ENCODE measurements at places on chromosomes 4 and X. TPM values are rescaled to one million over a fixed set of nuclear protein-coding genes. Genes with fewer than 3 reads are reported as not detected.

PRR27 gene
- not detected for polyA plus RNA-seq

CCSER1 gene
- polyA plus RNA-seq = 16.7 TPM

SRPK3 gene
- polyA plus RNA-seq = 1.7 TPM

VSIG1 gene
- polyA plus RNA-seq = 0.50 TPM

FHDC1 gene
- 4.4 TPM for polyA plus RNA-seq

C1QTNF7 gene
- polyA plus RNA-seq = 8.0 TPM

GRCh38 chrX:11244636-11245035 is 48.6 kb upstream of the AMELX start:
- no peak for DNase-seq

- no peak for DNase-seq
Measured at GRCh38 chrX:132565273-132565672, 76.4 kb upstream of the MBNL3 start.

DNA sequence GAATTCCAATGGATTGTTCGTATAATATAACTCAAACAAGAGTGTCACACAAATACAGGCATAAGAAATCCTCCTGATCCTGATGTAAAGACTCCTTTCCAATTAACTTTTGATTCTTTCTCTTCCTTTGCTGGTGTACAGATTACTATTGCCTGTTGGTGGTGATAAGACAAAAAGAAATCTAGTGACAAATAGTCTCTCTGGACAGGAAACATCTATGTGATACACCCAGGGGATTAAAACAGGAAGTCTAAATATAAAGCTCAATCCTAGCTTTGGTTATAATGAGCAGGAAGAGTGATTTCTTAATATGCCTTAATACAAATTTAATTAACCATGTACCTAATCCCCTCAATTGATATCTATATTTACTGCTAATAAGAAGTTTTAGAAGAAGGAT is 45.1 kb downstream of the ARHGEF6 start:
- DNase-seq = no peak

DNA sequence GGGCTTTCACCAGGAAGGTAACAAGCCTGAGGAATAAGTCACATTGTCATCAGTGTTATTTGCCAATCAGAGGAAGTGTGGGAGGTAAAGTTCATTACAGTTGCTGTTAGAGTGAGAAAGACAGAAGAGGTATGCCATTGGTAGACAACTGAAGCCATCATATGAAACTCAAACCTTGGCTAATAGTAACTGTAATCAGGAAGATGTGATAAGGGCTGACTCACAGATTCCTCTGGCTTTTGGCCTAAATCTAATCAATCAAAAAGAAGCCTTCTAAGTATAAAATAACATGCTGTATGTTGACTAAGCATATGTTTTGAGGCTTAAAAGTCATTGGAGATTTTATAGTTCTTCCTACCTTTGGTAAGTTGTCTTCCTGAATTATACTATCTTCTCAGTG is 242.8 kb downstream of the PCDH7 start:
- no peak for DNase-seq

GRCh38 chrX:134460005-134460861 is at the start of gene HPRT1:
HPRT1 (plus strand) TSS chrX:134460165; CDS start chrX:134460312, 147 bp downstream.
- DNase-seq = peak; percentile 45

GRCh38 chrX:119477812-119478232 is 9.6 kb downstream of the SLC25A5 start:
- DNase-seq = no peak

- no peak for DNase-seq
Measured at GRCh38 chrX:56232221-56233082, at the start of gene KLF8. KLF8 (plus strand) TSS chrX:56232356; CDS start chrX:56233335, 979 bp downstream.

- no peak for DNase-seq
Measured at GRCh38 chrX:66110112-66110511, 53.9 kb upstream of the HEPH start.
